ENCODE measurements at places on chromosomes 7 and 10.

DNA sequence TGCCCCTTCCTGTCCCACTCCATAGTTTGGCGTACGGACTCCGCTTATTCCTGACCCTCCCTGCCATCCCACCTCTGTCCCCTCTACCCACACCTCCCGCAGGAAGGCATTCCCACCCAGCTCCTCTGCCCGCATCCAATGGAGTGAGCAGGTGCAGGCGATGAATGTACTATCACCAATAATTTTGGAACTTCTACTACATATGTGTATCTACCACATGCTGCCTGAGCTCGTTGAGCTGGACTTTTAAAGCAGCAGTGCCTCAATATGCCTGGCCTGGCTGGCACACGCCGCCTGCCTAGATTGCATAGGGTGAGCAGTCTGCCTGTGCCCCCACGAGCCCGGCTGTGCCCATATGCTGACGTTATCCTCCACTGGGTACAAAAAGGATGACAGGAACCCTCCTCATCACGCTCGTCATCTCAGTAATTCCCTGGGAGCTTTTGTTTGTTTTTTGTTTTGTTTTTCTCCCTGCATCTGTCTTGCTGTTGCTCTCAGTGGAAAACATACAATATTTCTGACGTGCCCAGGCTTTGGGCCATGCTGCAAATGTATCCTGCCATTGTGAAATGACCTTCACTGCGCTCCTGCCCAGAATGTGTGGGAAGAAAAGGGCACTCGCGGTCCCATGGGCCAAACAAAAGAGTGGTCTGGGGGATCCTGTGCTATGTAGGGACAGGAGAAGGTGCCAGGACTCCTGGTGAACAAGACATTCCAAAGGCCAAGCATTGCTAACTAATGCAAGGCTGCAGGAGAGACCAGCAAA lies 302.8 kb downstream of the PTPRN2 start:
- DNase-seq = no peak

GRCh38 chr10:119005362-119006043 lies 24.0 kb upstream of the NANOS1 start:
- peak; percentile 43 for DNase-seq

DNA sequence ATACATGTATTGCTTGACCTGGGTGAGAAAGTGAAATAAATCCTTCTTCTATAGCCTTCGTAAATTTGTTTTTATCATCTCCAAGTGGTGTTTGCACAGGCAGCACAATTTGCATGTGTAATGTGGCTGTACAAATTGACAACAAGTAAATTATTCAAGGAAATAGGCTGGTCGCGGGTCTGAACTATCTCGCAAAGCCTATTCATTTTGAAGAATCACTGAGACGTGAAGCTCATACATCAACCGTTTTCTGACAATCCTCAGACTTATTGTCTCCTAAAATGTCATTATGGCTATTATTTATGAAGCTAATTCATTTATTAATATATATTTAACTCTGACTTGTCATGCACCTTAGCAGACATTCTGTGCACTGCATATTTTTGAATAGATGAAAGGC lies 16.2 kb upstream of the FAM204A start:
- no peak for DNase-seq

- no peak for DNase-seq
Measured at GRCh38 chr10:103545771-103546281, 52.3 kb downstream of the NEURL1 start.

GRCh38 chr7:94434042-94434441 lies 39.3 kb downstream of the COL1A2 start:
- peak; percentile 9 for DNase-seq

GRCh38 chr7:151461942-151462230 lies 21.9 kb upstream of the CRYGN start:
- DNase-seq = no peak

DNA sequence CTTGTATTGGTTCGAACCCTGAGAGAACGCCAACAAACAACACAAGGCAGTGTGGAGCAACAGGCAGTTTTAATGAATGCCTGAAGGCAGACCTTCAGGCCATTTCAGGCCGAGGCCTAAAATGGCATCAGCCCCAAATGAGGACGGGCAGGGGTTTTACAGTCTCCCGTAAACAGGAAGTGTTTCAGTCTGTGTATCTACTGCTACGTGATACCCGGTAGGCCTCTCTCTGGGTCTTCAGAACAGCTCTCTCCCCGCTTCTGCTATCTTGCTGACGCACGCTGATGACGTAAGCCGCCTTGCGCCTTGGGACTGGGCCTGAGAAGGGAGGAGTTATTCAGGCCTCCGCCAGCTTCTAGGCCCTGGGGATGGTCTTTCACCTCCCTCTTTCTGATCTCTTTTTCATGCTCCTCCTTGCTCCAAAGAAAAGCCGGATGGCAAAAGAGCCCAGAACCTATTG lies 67.7 kb downstream of the ST8SIA6 start:
- peak; percentile 49 for DNase-seq

DNA sequence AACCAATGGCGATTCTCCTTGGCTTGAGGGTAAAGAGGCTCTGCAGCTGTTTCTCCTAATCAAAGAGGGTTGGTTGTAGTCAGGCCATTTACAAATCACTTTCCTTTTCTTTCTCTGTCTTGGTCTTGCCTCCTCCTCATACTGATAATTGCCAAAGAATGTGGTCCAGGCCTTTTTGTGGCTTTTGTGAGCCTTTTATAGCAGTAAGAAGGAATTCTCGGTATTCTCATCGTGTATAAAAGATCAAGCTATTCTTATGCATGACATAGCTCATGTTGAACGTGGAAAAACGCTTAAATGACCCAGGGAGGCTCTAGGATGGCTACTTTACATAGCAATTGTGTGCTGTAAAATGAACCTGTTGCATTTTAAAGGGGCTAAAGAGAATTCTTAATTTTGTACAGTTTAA lies 62.6 kb downstream of the RBM20 start:
- DNase-seq = peak; percentile 93

DNA sequence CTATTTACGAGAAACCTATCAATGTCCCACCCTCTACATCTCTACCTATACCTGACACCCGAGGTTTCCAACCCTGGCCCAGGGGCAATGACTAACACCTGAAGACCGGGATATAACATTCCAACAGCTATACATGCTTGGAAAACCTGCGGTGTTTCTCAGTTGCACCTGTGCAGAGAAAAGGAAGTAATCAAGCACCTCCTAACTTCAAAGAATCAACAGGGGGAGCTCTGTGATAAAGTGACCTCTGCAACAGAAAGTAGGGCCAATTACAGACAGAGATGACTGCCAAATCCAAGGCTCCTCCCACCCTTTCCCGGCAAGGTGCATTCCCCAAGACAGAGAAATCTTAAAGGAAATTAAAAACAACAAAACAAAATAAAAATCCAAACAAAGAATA lies 41.3 kb downstream of the CCDC6 start:
- DNase-seq = no peak

GRCh38 chr7:92809397-92809759 lies 27.0 kb downstream of the CDK6 start:
- DNase-seq = no peak

- no peak for DNase-seq
Measured at GRCh38 chr7:17915796-17916195, 24.5 kb downstream of the SNX13 start.

DNA sequence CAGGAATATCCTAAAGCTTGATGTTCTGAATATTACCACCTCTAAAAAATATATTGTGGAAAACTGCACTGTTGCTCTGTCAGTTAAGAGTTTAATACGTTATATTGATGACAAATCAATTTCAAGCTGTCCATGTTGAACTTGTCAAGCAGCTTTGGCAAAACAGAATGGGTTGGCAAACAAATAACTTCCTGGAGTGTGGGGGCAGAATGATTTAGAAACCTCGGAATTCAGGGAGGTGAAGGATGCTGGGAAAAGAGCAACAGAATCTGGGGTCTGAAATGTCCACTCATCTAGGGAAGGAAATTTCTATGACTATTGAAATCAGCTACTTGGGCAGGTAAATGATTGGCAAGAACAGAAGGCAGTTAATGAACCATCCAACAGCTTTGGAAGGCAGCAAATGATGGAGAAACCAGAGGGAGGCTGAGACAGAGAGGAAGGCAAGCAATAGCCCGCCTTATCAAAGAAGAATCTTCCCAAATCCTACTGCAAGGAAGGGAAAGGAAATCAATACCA lies 95.1 kb upstream of the PALS2 start:
- no peak for DNase-seq

GRCh38 chr7:92621561-92622023 lies 31.4 kb upstream of the FAM133B start:
- DNase-seq = no peak

DNA sequence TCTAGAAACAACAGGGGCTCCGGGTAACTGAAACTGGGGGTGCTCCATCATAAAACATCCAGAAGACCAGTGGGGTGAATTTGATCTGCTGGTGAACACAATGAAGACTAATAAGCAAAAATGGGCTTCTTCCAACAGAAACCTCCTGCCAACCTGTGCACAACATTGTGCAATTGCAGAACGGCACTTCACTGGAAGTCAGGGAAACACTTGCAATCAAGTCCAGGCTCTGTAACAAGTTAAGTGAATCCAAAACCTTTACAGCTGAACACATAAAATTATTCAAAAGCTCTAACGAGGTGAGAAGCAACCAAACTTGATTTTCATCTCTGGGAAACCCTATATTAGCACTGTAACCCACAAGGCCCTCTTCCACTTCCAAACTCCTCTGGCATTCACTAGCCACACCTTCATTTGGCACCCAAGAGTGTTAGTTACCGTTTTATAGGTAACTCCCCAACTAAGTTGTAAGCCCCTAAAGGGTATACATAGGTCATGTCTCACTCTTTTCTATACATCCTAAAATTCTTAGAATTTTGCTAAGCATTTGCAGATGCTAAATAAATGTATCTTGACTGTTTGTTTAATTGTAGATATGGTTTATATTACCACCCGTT lies 22.0 kb downstream of the IMMP2L start:
- DNase-seq = no peak

GRCh38 chr7:52249741-52250140 lies 785.7 kb upstream of the POM121L12 start:
- no peak for DNase-seq

GRCh38 chr7:118202061-118202460 lies 18.1 kb downstream of the LSM8 start:
- no peak for DNase-seq

DNA sequence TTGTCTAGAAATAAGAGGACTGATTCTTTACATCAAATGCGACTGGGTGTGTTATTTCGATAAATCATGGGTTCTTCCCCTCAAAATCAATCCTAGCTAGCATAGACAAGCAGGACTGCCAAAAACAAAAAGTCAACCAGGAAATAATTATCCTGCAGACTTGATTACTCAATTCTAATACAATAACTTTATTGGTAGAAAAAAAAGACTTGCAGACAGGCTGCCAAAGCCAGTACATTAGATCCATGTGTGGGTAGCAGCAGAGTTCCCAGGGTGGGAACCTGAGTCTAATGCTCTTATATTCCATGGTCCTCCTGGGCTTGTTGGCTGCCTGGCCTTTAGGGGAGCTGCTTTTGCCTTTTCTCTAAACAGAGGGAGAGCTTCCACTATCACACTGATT lies 7.8 kb downstream of the AFAP1L2 start:
- DNase-seq = no peak

- no peak for DNase-seq
Measured at GRCh38 chr10:32295027-32295426, 51.9 kb downstream of the EPC1 start.

DNA sequence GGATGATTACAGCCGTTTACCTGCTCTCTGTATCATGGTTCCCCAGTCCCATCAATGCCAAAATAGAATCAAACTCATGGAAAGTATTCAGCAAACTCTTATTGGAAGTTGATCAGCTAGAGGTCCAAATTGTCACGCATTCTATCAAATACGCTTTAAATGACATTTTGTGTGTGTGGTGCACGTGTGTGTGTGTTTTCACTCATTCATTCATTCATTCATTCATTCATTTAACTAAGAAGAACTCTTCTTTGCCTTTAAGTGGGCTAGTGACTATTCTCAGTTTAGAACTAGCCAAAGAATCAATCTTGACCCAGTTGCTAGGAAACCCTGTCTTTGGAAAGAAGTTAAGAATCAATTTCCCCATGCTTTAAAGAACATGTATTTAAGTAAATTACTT lies 102.8 kb downstream of the RTKN2 start:
- no peak for DNase-seq

- no peak for DNase-seq
Measured at GRCh38 chr7:94414980-94415379, 20.3 kb downstream of the COL1A2 start.

GRCh38 chr10:133127291-133128125 lies 32.5 kb upstream of the KNDC1 start:
- DNase-seq = no peak

DNA sequence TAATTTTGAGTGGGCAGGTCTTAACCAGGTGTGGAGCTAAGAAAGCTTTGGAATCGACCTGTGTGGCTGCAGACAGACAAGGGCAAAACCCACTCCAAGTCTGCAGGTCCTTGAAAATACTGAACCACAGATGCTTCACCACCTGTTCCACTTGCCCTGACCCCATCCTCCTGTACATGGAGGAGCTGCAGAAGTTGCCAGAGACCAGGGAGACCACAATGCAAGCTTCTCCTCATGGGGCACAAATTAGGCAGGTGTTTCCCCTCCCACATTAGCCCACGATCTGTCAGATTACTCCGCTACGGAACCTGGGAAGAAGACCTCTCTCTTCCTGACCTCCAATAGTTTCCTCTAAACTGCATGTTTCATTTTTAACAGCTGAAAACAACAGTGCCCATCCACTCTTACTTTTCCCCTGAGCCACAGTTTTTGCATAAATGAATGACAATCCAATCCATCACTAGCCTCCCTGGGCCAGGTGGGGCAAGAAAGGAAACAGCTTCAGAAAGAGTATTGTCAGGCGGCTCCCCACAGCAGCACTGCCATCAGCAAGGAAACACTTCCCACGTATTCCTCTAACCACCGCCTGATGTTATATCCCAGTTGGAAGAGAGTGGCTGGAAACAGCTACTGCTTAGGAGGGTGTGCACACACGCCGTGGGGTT lies 141.6 kb downstream of the PRKAG2 start:
- no peak for DNase-seq

DNA sequence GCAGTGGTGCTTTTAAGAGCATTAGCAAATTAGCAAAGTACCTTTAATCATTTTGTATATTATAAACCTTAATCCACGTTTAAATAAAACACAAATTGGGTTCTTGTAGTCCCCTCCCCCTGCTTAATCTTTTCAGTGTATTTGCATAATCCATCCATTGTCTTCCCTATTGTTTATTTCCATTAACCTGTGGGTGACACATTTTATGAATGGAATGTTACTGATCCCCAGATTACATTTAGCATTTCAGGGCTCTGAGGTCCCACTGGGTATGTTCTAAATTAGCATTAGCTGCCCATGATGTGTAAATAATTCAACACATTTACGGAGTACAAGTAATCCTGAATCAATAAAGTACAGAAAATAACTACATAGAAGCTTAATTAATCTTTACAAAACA lies 138.4 kb upstream of the FEZF1 start:
- DNase-seq = no peak
